Effector memory CD8-positive, alpha-beta T cell (primary cell): ENCODE measurements at places on chromosomes 7 and 10.
A peak's percentile ranks its signal among the peaks of the same experiment; 100 is the strongest.

- DNase-seq, result no peak
These were observed 11.0 kb downstream of the TMEM184A start for GRCh38 chr7:1544896-1545416.

DNA sequence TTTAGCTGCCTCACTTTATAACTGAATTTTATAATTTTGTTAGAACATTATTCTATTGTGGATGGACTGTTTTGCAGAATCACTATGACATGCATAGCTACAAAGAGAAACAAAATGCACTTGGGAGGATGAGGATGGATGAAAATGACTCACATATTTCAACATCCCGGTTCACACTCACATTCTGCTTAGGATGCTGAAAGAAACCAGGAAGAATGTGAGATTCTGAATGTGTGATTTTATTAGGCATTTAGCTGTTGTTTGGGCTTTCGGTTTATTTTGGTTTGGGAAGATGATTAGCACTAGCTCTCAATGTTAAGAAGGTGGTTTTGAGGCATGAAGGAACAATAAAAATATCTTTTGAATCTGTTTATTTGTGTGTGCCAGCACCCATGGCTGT lies 235.5 kb downstream of the SEMA3E start:
- no peak for DNase-seq

GRCh38 chr7:144534196-144534595 lies 130.7 kb upstream of the NOBOX start:
- DNase-seq, result no peak

- DNase-seq, result no peak
These were observed 12.5 kb upstream of the LIPK start for GRCh38 chr10:88693392-88694020.

DNA sequence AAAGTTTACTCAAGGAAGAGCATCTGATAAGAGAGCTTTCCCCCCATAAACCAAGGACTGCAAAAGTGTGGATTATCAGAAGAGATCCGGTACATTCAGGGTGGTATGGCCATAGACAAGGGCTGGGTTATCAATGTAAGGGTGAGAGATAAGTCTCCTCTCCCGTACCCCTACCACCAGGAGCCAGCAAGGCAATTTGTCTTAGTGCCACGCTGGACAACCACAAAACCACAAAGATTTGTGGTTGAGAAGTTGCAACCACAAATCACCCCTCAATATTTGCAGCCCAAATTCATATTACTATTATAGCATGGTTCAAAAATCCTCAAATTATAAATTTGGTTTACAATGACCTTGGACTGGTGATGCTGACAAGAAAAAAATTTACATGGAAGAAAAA lies 2.3 kb upstream of the ZSCAN25 start:
- DNase-seq, result no peak

DNA sequence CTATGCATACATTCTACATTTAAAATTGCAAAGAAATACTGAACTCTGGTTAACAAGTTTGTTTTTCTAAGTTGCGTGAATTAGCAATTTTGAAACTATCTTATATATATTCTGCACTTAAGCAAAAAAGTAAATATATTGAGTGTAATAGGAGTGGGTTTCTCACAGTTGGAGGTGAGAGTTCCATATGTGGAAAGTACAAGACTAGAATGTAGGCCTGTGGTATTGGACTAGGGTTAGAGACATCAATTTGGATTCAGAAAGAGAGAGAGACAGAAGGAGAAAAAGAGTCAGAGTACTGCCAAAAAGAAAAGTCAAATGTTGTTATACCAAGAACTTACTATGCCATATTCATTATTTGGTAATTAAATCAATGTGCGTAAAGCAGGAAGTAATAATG lies 47.3 kb upstream of the ITGB8 start:
- no peak for DNase-seq

DNA sequence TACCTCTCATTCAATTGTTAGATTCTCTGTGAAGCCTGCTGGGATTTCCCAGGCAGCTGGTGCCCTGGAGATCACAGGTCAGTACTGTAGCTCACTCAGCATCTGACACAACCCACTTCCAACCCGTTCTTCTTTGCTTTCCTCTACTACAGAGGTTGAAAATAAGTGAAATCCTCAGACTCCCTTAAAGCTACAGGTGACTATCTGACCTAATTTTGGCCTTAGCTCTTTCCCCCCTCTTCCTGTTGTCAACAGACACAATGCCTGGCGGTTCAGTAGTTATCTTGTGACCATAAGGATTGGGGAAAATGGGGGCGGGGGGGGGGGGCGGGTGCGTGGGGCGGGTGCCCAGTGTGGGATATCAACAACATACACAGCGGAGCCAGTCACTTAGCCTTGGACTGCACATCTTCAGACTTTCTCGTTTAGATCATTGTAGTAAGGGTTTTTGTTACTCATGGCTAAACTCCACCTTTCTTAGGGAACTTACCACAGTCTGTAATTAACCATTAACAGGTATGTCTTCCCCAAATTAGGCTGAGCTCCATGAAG lies 37.8 kb downstream of the MTPN start:
- DNase-seq, result no peak

- no peak for DNase-seq
These were observed 8.8 kb downstream of the TSPAN15 start for GRCh38 chr10:69459893-69460575.

DNA sequence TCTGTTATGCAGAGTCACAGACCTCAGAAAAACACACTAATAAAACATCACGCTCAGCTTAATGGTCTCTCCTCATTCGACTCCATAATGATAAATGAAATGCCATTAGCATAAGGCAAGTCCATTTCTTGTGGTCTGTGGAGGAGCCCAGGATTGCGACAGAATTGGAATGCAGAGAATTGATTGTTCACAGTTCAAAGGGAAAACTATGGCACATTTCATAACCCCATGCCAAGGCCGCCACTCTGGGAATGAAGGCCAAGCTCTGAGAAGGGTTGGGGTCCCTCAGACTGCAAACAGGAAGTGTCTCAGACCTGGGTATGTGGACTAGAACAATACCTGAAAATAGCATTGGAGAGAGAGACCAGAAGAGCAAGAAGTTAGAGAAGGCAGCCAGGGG lies 398.9 kb downstream of the ADRA2A start:
- DNase-seq, result no peak

GRCh38 chr7:69187824-69188333 lies 410.4 kb upstream of the AUTS2 start:
- DNase-seq, result no peak

DNA sequence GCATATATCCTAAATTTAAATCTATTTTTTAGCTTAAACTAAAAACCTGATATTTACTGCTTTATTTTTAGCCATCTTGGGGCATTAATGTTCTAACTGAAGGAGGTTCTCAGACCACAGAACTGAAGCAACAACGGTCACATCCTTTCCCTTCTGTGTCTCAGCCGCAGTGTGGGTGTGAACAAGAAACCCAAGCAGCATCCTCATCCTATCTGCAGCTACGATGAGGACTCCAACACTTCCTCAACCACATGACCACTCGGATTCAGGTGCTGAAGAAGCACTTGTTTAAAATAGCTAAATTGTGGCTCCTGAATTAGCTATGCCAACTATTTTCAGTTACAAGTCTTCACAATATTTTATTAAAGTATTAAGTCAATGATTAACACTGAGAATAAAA lies 5.3 kb downstream of the ESYT2 start:
- peak; percentile 75 for DNase-seq

- DNase-seq, result no peak
These were observed 50.5 kb upstream of the GPR141 start for GRCh38 chr7:37633048-37633447.

DNA sequence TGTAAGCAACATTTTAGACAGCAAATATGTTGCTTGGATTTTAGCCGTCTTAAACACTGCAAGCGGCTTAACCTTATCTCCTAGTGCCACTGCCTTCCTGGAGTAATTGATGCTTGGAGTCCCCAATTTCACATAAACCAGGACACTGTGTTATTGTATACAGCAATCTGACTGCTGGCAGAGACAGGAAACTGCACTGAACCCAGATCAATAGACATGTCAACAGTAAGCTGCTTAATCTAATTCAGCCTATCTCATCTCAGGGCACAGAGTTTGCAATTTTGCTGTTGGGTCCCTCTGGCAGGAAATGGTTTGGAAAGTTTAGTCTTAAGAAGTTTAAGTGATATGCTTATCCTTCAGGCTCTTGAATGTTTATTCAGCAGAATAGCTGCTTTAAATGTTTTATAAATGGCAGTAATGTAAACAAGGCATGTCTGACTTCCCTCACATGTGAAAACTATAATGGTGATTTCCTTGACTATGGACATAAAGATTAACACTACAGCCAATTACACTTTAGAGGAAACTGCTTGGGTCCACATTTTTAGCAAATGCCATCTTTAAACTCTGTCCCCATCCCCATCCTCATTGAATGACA lies 598.6 kb downstream of the PARD3 start:
- DNase-seq, result no peak

- no peak for DNase-seq
These were observed 1.1 kb downstream of the ZNF777 start for GRCh38 chr7:149459540-149460452.

DNA sequence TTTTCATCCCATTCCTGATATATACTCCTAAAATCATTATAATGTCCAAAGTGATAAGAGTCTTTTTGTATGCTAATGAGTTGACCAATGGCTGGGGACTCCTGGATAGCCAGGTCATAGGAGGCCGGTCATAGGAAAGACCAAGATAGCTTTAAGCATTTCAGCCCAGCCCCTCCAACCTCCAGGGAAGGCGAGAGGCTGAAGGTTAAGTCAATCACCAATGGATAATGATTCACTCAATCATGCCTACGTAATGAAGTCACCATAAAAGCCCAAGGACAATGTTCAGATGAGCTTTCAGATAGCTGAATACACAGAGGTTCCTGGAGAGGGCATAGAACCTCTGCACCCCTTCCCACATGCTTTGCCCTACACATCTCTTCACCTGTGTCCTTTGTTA lies 75.7 kb downstream of the VWDE start:
- DNase-seq, result no peak

DNA sequence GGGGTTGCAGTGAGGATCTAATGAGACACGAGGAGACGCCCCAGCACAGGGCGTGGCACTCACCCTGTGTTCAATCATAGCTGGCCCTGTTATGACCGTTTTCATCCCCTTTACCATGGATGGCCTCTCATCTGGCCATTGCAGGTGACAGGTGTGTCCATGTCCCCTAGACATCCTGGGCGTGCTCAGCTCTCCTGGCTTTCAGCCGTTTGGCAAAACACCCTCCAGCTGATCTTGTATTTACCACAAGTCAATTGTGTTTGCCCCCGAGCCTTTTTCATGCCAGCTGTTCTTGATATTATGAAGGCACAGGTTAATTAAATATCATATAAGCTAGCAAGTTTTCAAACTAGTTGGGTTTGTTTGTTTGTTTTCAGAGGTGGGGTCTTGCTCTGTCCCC lies 97.1 kb downstream of the CHST15 start:
- DNase-seq, result no peak

DNA sequence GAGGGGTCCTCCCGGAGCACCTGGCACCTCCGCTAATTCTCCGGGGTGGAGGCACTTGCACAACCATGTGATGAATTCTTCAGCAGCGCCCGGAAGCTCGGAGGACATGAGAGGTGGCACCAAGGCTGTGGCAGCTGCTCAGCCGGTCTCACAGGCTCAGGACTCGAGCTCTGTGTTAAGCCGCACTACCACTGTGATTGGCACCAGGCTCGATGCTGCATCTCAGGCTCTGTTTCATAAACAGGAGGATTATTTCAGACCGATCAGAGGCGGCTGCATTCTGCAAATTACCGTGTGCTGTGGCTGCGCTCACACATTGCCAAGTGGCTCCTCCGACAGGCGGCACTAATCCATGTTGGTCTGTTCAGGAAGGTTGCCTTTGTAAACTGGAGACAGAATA lies 495.2 kb downstream of the DNAJB6 start:
- DNase-seq, result no peak

DNA sequence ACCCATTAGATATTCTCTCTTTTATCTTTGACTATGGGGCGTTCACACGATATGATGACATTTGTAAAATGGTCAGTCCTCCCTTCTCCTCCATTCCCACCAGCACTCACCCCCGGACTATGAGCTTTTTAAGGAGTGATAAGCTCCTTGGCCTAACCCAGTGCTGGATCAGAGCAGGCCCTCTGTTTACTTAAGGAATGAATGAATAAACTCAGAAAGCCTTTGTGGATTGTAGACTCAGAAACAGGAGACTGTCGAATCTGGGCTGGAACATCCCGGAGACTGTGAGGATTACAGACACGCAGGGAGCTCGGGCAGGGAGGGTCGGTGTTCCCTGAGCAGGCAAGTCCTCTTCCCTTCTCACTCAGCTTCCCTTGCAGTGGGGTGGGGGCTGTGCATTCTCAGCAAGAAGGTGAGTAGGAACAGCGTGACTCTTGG lies 6.8 kb upstream of the ZCCHC24 start:
- no peak for DNase-seq

GRCh38 chr7:38699471-38699870 lies 68.3 kb upstream of the AMPH start:
- no peak for DNase-seq
